ENCODE measurements at places on chromosomes 7 and 10.

DNA sequence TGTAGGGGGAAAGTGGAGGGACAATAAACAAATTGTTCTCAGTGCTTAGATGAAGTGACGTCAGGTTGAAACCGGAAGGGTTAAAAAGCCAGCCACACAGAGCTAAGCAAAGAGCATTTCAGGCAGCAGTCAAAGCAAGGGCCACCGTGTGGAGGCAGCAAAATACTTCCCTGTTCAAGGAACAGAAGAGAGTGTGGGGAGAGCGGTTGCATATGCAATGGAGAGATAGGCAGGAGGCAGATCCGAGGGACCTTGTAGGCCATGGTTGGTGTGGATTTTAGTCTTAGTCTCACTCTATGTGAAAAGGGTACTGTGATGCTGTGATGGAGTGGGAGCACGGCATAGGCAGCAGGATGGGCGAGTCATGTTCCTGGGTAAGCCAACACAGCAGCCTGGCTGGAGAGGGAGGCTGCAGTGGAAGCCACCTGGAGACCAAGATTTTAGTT, 3.8 kb upstream of the STN1 start:
- DNase-seq: no peak

DNA sequence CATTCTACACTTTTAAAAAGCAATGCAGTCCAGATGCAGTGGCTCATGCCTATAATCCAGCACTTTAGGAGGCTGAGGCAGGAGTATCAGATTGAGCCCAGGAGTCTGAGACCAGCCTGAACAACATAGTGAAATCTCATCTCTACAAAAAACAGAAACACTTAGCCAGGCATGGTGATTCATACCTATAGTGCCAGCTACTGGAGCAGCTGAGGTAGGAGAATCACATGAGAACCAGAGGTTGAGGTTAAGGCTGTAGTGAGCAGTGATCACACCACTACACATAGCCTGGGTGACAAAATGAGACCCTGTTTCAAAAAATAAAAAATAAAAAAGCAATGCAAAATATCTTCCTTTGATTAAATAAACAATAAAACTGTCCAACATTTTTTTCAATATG, 205.2 kb downstream of the GRM8 start:
- peak; percentile 19 for DNase-seq

- DNase-seq: no peak
Observed at GRCh38 chr10:65793738-65794425, 1132.0 kb upstream of the LRRTM3 start.

DNA sequence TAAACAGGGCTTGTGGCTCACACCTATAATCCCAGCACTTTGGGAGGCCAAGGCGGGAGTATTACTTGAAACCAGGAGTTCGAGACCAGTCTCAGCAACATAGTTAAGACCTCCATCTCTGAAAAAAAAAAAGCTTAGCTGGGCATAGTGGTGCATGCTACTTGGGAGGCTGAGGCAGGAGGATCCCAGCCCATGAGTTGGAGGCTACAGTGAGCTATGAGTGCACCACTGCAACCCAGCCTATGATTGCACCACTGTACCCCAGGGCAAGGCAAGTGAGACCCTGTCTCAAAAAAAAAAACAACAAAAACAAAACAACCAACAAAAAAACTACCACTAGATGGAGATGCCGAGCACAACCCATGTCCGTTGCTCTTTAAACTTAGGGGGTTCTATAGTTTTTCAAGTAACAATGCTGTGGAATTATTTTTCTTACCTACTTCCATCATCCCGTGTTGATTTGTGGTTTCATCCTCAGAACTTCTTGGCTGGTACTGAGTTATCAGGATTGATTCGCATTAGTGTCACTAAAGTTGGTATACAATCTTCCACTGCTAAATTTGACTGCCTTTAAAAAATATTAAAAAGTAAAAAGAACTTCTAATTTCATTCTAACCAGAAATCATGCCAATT, 12.2 kb upstream of the REPIN1 start:
- peak; percentile 24 for DNase-seq
